ENCODE measurements at places on chromosomes 5 and 9.

DNA sequence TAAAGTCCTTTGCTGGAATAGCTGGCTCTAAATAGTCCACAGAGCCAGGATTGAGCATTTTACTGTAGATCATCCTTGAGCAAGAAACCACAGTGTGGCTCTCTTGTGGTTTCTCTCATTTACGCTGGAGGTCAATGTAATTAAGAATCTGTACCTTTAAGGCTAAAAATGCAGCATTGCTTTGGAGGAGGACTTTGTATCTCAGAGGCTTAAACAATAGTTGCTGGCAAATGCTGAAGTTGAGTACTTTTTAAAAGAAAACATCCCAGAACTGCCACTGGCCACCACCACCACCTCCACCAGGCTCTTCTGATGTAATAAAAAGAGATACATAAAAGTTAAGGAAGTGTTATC is 177.3 kb upstream of the ADAMTSL1 start:
- DNase-seq: no peak

DNA sequence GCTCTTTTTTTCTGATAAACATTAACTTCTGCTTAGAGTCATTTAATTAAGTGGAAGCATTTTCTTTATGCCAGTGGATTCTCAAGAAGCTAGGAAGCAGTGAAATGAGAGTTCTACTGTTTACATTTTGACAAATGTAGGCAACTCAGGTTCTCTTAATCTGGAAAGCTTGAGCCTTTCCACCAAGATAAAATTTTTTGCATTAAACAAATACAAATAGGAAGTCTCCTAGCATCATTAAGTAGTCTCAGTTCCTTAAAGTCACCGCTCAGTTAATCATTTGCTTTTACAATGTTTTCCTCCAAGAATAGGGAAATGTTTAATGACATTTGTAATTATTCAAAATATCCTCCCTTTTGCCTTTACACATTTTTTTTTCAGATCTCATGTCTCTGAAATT is 290.4 kb upstream of the PDE4D start:
- DNase-seq: no peak

- DNase-seq: no peak
These were observed 1.0 kb downstream of the ADAMTS19 start for GRCh38 chr5:129460936-129461710.

GRCh38 chr5:10295619-10296326 is 11.9 kb downstream of the CMBL start:
- DNase-seq: peak; percentile 19

GRCh38 chr9:109769250-109769649 is 10.7 kb upstream of the PALM2AKAP2 start:
- no peak for DNase-seq

Data from pulmonary artery endothelial cell (primary cell).